Activated CD8-positive, alpha-beta memory T cell treated with anti-CD3 and anti-CD28 coated beads for 4 hours (primary cell): ENCODE measurements at places on chromosomes 5 and 9.
A peak's percentile ranks its signal among the peaks of the same experiment; 100 is the strongest.

DNA sequence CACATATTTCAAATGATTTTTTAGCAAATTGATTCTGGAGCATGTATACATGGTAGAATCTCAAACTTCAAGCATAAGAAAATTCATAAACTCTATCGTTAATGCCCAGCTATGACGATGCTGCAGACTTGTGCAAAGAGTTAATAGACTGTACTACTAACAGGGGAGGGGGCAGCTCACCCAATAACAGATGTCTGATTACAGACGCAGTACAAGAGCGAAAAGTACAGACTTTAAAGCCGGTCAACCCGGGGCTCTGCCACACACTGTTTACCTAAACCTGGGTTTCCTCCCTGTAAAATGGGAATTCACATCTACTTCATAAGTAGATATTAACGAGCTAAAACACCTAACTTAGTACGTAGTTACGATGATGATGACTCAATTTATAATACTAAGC, 651 bp downstream of the TRIM23 start:
- no peak for DNase-seq

GRCh38 chr9:8265281-8265680, 465.7 kb upstream of the DMAC1 start:
- DNase-seq = no peak

GRCh38 chr5:10735569-10736276, 25.3 kb downstream of the DAP start:
- no peak for DNase-seq

GRCh38 chr9:7668541-7668940, 131.0 kb downstream of the DMAC1 start:
- no peak for DNase-seq

DNA sequence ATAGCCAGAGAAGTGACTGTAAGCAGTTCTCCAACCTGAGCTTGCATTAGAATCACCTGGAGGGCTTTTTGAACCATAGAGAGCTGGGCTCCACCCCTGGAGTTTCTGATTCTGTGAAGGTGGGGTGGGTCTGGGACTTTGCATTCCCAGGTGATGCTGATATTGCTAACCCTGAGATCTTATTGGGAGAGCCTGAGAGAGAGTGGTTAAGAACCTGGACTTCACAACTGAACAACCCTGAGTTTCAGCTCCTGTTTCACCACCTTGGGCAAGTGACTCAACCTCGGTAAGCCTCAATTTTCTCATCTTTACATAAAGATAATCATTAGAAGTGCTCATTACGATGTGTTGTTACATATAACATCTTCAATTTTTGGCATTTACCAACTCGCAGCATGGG, 498.6 kb downstream of the EBF1 start:
- no peak for DNase-seq

GRCh38 chr5:147791181-147791580, 8.7 kb upstream of the JAKMIP2 start:
- no peak for DNase-seq

DNA sequence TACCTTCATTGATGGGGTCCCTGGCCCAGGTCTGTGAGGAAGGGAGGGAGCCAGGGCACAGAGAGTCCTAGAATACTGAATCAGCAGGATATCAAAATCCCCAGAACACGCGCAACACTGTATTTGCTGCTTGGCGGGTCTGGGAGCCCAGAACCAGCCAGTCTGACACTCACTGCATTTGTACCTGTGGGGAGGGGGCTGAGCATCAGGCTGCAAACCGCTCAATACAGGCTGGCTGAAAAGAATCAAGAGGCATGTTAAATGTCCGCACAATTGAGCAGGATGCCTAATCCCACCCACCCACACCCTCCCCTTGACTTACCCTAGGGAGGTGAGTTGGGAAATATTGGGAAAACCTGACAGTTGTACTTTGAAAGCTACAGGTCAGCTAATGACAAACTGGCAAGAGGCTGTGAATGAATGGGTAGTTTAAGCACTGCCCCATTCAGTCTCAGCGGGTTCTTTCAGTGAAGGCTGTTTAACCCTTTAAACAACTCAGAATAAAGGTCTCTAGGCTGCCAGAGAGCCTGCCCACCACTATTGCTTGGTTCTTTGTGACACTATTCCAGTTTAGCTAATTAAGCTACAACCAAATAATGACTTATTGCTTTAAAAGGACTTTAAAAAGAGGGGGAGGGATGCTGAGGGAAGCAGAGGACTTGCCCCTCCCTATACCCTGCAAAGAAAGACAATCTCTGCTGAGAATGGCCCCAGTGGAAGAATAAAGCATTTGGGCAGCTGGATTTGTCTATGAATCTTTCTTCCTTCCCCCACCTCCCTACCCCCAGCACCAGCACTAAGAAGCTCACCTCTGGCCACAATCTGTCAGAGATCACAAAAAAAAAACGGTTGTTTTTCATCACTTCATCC, 5.0 kb downstream of the SPRY4 start:
- no peak for DNase-seq

- DNase-seq = no peak
Observed at GRCh38 chr5:96048763-96049162, 87.1 kb upstream of the ELL2 start.

DNA sequence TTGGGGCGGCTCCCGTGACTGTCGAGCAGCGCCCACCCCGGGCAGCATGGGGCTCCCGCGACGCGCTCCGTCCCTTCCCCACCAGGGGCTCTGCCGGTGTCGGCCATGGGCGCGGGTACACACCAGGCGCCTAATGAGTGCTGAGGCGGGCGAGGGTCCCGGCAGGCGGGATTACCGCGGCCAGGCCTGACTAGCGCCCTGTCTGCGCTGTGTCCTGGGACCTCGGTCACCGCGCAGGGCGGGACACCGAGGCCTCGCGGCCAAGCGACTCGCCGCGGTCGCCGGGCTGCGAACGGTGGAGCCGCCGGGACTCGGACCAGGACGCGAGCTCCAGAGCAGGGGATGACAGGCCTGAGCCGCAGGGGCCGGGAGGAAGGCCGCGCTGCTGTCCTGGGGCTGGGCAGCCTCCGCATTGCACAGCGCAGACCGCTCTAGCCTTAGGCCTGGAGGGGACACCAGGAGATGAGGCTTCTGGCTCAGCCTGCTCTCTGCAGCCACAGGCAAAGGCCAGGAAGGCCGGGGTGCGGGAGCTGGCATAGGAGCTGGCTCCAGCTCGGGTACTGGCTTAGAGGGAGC, 14.1 kb downstream of the LCN10 start:
- no peak for DNase-seq

DNA sequence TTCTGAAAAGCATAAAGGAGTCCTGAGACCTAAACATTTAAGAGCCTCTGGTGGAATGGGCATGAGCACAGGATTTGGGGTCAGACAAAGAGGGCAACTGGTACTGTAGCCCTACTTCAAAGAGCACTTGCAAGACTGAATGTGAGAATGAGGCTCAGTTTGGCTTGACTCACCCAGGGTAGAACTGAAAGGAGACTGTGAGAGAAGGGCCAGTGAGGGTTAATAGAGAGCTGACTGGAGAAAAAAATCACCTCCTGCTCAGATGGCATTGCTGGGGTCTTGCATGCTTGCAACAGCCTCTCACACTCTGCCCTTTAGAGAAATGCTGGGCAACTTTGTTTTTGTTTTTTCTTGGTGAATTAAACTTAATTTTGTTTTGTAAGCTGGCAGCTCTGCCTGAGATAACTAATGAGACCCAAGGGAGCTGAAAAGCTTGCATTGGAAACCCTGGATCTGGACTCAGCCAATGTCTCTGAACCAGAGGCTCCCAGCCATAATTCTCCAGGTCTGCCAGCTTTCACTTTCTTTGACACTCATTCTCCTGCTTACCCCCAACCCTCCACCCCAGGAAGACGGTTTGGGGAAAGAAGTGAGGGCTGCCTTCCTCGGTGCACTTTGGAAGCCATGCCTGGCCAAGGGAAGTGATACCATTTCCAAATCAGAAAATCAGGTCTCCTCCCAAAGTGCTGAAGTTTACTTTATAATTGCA, 161.1 kb upstream of the PANK3 start:
- no peak for DNase-seq

DNA sequence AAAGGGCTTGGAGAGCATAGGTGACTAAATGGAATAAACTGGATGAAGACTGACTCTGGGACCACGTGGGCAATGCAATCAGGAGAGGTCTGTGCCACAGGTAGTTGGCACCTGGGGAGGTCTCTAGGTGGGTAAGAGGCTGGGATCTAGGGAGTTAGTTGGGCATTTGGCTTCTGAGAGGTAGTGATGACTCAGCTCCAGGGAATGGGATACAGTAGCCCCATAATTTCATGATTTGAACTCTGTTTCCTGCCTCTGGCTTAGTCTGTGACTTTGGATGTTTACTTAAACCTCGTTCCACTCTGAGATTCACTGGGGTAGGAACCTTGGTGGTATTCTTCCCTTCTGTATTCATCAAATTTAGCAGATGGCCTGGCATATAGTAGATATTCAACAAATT, 240.8 kb downstream of the KIF4B start:
- no peak for DNase-seq

DNA sequence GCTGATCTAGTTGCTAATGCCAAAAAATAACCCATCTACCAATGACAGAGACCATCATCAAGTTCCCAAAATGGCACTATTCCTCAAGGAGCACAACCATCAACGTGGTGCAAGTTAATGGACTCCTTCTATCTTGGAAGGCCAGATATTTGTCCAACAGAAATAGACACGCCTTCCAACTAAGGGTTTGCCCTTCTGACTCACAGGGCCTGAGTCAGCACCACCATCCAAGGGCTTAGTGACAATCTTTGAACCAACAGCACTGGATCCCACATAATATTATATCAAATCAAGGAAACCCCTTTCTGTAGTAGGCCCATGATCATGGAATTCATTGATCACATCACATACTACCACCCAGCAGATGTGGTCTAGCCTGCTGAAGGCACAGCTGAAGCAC, 84.3 kb downstream of the MED27 start:
- no peak for DNase-seq

- no peak for DNase-seq
Observed at GRCh38 chr5:141874262-141874964, 3.8 kb downstream of the PCDH1 start.

- peak; percentile 74 for DNase-seq
Observed at GRCh38 chr5:177022386-177023302, at the start of gene ZNF346. Gene ZNF346 (plus strand): TSS chr5:177022696. CDS start chr5:177022739, 43 bp downstream.

DNA sequence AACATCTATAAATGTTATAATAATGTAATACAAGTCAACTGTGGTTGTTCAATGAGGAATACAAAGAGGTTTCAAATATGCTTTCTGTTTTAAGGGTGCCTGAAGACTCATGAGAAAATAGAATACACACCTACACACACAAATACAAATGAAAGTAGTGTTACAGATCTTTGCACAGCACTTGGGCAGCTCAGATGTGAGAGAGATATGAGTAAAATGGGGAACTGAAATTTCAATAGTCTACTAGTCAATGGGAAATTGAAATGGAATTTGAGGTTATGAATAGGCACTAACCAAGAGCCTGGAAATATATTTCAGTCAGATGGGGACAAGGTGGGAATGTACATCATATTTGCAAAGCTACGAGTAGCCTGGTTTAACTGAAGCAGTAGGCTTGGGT, 96.6 kb downstream of the ISL1 start:
- no peak for DNase-seq

DNA sequence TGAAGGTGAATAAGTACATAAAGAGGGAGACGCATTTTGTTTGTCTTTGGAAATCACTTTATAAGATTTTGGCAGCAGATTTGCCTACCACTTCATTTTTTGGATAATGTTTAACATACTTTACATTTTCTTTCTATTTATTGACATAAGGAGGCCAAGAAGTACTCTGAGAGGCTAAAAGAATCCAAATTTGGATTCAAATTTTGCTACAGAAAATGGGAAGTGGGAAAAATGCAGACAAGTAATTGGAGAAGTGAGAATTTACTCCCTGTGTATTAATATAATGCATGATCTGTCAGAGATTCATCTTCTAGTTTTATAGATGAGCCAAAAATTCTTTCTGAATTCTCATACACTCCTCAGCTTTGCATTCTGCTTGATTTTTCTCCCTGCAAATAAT, 411.2 kb upstream of the CTNND2 start:
- no peak for DNase-seq

DNA sequence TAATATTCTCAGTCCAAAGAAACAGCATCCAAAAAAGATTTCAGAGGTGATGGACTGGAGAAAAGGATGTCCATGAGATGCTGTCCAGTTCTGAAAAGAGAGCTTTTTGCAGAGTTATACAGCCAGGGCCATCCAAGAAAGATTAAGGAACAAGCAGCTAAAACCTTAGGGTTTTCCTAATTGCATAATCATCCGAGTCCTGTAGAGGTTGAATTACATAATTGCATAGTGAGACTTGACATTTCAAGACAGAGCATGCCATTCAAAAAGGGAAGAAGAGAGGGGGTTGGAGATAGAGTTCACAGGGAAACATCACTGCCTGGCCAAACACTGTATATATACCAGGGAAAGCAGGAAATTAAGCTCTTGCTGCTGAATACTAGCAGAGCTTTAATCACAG, 1729.2 kb upstream of the WWC1 start:
- no peak for DNase-seq

- DNase-seq = no peak
Observed at GRCh38 chr9:130835441-130836298, 616 bp downstream of the ABL1 start.

GRCh38 chr5:134226441-134227192, 744 bp upstream of the PPP2CA start:
- no peak for DNase-seq

DNA sequence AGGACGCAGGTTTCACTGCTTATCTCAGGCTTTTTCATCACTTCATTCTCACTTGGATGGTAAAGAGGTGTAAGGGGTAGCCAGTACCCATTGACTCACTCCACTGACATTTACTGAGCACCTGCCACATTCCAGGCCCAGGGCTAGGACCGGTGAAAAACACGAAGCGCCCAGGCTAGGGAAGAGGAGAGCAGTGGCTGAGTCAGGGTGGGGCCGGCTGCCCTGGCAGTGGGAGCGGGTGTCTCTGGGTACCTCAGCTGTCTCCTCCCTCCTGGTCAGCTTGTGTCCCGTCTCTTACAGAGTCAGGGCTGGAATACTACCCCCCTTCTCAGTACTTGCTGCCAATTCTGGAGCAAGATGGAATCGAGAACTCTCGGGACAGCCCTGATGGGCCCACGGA, 22.2 kb downstream of the LRSAM1 start:
- no peak for DNase-seq

DNA sequence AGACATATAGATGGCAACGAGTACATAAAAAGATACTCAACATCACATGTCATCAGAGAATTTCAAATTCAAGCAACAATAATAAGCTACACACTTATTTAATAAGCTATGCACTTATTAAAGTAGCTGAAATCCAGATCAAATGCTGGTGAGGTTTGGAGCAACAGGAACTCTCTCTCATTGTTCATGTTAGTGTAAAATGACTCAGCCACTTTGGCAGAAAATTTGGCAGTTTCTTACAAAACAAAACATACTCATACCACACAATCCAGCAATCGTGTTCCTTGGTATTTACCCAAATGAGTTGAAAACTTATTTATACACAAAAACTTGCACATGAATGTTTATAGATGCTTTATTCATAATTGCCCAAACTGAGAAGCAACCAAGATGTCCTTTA, 131.5 kb upstream of the NFIL3 start:
- no peak for DNase-seq

- no peak for DNase-seq
Observed at GRCh38 chr5:19733612-19734495, 254.1 kb downstream of the CDH18 start.

GRCh38 chr9:108761655-108762347, 94.0 kb downstream of the ACTL7B start:
- DNase-seq = no peak
